ENCODE measurements at places on chromosomes 2 and 18.
A peak's percentile ranks its signal among the peaks of the same experiment; 100 is the strongest.

DNA sequence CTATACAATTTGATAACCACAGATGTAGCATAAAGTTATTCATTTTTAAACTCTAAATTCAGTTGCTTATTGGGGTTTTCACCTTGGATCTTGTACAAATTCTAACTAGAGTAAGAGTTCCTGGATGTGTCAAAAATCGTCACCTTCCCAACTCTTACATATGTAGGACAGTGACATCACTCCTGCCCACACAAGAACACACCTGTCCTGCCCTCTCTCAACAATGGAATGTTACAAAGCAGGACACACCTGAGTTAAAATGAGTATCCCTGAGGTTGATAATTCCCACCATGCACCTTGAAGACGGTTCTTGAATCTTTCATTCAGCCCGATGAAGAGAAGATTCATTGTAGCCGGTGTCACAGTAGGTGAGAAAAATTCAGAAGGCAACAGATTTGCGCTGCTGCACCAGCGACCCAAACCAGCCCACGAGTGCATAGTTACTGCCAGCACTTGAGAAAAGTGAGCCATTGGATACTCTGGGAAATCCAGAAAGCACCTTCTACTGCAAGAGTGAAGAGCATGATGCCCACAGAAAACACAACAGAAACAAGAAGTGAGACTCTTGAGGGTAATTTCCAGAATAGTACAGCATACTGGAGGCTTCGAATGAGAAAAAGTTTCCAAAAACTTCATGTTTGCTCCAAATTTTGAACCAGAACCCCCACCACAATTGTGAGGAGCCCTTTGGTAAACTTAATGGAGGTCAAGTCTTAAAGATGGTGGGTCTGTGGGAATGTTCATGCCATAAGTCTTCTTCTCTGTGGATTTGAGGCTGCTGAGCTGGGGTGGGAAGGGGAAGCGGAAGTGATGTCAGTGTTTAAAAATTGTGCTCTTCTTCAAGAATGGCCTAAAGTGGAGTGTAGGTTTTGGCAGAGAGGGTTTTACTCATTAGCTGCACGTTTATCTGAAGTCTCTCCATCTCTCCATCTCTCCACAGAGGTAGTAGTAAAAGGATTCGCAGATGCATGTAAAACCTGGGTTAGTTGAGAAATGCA, 34.7 kb upstream of the ADAM23 start:
- no peak for DNase-seq

DNA sequence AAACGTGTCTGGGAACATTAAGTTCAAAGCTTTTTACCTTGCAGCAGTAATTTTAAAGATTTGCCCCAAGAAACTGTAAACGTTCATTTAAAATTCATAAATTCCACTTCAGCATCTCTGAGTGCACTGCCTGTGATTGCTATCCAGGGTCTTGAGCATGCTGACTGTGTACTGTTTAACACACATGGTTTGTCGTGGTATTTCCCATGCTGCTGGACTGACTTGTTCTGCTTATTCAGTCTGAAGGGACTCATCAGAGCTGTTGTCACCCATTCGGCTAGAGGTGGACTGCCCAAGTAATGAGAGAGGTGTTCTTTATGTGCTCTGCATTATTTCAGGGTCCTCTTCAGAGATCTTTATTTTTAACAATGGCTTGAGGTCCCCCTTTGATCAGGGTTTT, 53.1 kb downstream of the RHBDD1 start:
- DNase-seq = no peak

- DNase-seq = no peak
Observed at GRCh38 chr2:36380624-36381481, 25.3 kb downstream of the CRIM1 start.

GRCh38 chr2:40218679-40219078, 233.2 kb downstream of the SLC8A1 start:
- DNase-seq = no peak

DNA sequence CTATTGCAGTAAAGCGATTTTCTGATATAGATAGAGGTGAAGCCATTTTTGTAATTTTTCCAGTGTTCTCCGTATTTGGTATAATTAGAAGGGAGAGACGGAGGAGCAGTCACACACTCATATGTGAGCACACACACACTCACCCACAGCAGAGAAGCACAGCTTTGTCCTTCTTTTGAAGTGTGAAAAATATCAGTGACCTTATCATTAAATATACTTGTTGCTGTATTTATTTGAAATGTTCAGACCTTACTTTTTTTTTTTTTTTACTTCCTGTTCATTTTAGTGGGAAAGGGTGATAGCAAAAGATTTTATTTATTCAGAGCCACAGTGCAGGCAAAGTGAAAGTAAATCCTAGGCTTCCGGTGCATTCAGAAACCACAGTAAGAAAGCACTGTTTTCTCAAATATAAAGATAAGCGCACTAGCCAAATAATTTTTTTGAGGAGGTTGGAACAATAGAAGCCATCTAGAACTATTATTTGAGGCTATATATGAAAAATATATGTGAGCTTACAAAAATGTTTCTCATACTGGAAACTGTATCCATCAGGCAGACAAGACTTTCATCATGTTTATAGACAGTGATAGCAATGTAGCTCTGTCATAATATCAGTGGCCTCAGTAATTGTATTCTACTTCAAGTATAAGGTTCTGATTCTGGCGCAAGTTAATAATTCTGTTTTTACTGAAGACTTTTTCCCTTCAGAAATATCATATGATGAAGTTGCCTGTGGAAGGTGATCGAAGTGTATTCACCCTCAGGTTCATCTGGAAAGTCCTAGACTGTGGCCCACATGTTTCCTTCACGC, 37.2 kb downstream of the TSHZ1 start:
- DNase-seq = no peak

DNA sequence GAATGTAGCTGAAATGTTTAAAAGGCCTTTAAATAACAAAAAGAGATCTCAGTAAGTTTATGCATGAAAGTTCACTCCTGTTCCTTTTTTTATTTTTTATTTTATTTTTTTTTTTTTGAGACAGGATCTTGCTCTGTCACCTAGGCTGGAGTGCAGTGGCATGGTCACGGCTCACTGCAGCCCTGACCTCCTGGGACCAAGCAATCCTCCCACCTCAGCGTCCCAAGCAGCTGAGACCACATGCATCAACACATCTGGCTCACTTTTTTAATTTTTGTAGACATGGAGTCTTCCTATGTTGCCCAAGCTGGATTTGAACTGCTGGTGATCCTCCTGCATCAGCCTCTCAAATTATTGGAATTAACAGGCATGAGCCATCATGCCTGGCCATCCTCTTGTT, 84.3 kb downstream of the KANSL1L start:
- DNase-seq = no peak

DNA sequence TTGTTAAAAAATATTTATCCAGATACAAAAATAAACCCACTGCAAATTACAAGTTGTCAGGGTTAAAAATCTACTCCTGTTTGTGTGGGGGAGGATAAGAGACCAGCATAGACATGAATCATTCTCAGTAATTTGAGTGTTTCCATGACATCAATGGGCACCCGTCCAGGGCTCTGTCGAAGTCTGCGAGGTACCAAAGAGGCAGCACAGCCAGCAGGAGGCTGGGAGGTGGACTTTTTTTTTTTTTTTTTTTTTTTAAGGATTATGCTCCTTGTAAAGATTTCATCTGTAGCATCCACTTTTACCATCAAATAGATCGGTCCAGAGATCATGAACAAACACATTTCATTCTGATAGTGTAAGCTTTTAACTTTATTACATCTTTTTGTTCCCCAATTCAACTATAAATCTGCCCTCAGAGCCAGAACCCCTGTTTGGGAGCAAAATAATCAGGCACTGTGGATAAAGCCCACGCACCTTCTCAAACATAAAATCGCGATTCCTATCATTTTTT, 182.0 kb downstream of the TCF4 start:
- peak; percentile 87 for DNase-seq

- no peak for DNase-seq
Observed at GRCh38 chr2:26414311-26414710, 12.6 kb downstream of the DRC1 start.

DNA sequence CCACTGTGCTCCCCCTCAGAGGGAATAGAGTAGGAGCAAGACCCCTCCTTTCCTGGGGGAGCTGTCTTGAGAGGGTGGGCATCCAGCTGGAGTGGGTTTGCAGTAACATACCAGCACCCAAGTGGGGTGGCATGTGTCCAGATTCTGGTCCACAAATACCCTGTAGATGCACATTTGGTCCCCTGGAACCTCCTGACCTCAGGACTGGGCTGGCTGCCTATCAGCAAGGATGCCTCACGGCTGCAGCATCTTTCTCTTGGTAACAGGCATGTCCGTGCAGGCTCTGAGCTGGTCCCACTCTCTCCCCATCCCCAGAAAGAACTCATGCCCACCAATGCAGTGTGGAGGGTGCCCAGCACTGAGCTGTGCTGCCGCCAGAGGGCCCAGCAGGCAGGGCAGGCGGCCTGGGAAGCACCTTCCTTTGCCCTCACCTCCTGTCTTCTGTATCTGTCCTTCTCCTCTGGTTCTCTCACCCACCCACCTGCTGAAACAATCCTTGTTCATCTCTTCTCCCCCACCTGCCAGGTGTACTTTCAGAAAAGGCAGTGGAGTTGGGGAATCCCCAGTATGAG, 47.4 kb downstream of the ITGB1BP1 start:
- DNase-seq = no peak

- no peak for DNase-seq
Observed at GRCh38 chr2:231674587-231675338, 33.6 kb upstream of the PTMA start.

All from AG09319 (cell line).